H9 (cell line): ENCODE measurements at places on chromosomes 6 and 20. TPM values are rescaled to one million over a fixed set of nuclear protein-coding genes. Genes with fewer than 3 reads are reported as not detected.
A peak's percentile ranks its signal among the peaks of the same experiment; 100 is the strongest.

DNA sequence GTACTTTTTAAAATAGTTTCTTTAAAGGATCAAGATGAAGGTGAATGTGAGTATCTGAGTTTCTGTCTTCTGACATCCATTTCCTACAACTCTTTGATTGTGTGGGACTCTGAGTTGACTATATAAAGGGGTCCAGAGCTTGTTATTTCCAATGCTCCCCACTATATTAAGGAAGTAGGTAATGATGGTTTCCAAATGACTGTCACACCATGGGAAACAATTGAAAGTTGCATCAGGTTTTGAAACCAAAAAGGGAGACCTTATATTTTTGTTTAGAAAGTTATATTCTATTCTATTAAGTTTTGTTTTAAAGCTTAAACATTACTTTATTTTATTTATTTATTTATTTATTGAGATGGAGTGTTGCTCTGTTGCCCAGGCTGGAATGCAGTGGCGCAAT lies 11.2 kb downstream of the CASS4 start:
- H3K36me3 ChIP-seq: no peaks in the 10 kb centered on the region
- no peak overlapping the region for H3K27ac ChIP-seq
- no peak overlapping the region for H3K4me3 ChIP-seq
- H3K4me1 ChIP-seq: no peaks in the 10 kb centered on the region; the same call in 1 of the 2 replicates

DNA sequence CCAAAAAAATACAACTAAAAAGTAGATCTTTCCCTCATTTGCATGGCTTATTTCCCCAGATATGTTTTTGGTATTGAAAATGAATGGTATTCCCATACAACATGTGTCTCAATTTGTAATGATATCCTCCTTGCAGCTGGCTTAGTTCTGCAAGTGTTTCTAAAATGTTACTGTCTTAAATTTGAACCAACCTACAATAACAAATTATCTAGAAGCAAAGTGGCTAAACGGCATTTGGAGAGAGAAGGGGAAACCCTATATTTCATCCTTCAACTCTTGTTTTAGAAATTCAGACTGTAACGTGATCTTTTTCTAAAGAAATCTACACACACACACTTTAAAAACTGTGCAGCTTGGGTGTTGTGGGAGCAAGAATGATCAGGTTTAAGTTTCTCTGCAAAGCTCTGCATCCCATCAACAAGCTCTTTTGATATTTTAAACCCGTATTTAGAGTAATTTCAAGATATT lies 153.0 kb downstream of the SOBP start:
- no peaks in the 10 kb centered on the region for H3K27me3 ChIP-seq
- no peak for DNase-seq
- no peaks in the 10 kb centered on the region for H3K36me3 ChIP-seq

GRCh38 chr6:13863699-13864155 lies 49.4 kb upstream of the MCUR1 start:
- no peak for DNase-seq
- no peaks in the 10 kb centered on the region for H3K27me3 ChIP-seq
- H3K27ac ChIP-seq: no peak overlapping the region
- no peaks in the 10 kb centered on the region for H3K4me1 ChIP-seq
- H3K4me3 ChIP-seq: no peak overlapping the region

GRCh38 chr6:12291839-12292604 lies 1.9 kb downstream of the EDN1 start:
- no peaks in the 10 kb centered on the region; the same call in 1 of the 2 replicates for H3K27me3 ChIP-seq
- DNase-seq: peak; percentile 52
- H3K4me1 ChIP-seq: no peaks in the 10 kb centered on the region; the same call in 1 of the 2 replicates
- H3K4me3 ChIP-seq: peak overlapping the region; percentile 75

Gene PXMP4
- 4.5 and 5.7 TPM in 2 replicates for total RNA-seq

DNA sequence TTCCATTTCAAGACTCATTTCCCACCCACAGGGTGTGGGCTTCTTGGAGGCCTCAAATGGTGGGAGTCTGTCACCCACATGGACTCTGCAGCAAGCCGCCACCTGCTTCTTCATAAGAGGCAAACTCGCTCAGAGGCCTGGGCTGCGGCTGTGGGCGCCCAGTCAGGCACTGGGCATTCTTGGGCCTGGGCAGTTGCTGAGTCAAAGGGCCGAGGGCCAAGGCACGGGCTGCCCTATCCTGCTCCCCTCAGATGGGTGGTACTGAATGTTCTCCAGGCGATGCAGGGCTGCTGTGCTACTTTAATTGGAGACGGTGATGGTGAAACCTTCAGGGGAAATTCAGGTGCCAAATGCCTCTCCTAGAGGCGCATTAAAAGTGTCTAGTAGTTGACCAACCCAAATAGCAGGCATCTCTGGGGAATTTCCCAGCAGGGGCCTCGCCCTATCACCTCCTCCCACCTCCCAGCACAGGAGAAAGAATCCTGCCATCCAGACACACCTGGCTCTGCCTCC lies 57.9 kb downstream of the MAFB start:
- H3K4me3 ChIP-seq: no peak overlapping the region
- no peak overlapping the region for H3K27ac ChIP-seq
- H3K4me1 ChIP-seq: peaks cover 2% of the 10 kb centered on the region; the same call in 1 of the 2 replicates
- no peak for DNase-seq
- H3K27me3 ChIP-seq: no peaks in the 10 kb centered on the region
- H3K36me3 ChIP-seq: peaks cover 3% of the 10 kb centered on the region; the same call in 2 of the 3 replicates

- H3K36me3 ChIP-seq: no peaks in the 10 kb centered on the region
- no peak overlapping the region for H3K4me3 ChIP-seq
- H3K4me1 ChIP-seq: no peaks in the 10 kb centered on the region
- no peak for DNase-seq
- no peaks in the 10 kb centered on the region for H3K27me3 ChIP-seq
- no peak overlapping the region for H3K27ac ChIP-seq
Observed at GRCh38 chr6:166826264-166826663, 130.1 kb downstream of the RNASET2 start.

- peaks cover 4% of the 10 kb centered on the region; the same call in 1 of the 3 replicates for H3K36me3 ChIP-seq
- no peak overlapping the region for H3K4me3 ChIP-seq
- H3K27ac ChIP-seq: no peak overlapping the region
- DNase-seq: no peak
- H3K27me3 ChIP-seq: no peaks in the 10 kb centered on the region
Observed at GRCh38 chr6:35400111-35400510, 52.0 kb upstream of the FANCE start.

DNA sequence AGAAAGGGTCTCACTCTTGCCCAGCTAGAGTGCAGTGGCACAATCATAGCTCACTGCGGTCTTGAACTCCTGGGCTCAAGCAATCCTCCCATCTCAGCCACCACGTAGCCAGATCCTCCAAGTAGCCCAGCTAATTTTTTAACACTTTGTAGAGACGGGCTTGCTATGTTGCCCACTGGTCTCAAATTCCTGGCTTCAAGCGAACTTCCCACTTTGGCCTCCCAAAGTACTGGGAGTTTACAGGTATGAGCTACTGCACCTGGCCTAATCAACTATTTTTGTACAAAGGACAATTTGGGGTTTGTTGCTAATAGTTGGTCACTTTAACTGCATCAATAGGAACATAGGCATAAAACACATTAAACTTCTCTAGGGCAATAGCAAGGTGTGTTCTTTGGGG lies 29.9 kb upstream of the SYNCRIP start:
- peaks cover 43% of the 10 kb centered on the region for H3K36me3 ChIP-seq
- no peak overlapping the region for H3K4me3 ChIP-seq
- H3K4me1 ChIP-seq: peaks cover 2% of the 10 kb centered on the region; the same call in 1 of the 2 replicates

Gene NELFCD
- 53.5 and 57.8 TPM in 2 replicates for total RNA-seq

- H3K36me3 ChIP-seq: no peaks in the 10 kb centered on the region
- H3K4me3 ChIP-seq: no peak overlapping the region
- no peak for DNase-seq
- no peaks in the 10 kb centered on the region for H3K4me1 ChIP-seq
- H3K27ac ChIP-seq: no peak overlapping the region
Observed at GRCh38 chr20:3101251-3101650, 16.7 kb upstream of the AVP start.

GRCh38 chr6:7035837-7036249 lies 71.9 kb upstream of the RREB1 start:
- H3K4me3 ChIP-seq: no peak overlapping the region
- H3K27ac ChIP-seq: no peak overlapping the region
- DNase-seq: no peak
- H3K4me1 ChIP-seq: no peaks in the 10 kb centered on the region
- no peaks in the 10 kb centered on the region for H3K36me3 ChIP-seq

- no peaks in the 10 kb centered on the region for H3K4me1 ChIP-seq
- no peak overlapping the region for H3K27ac ChIP-seq
- no peak overlapping the region for H3K4me3 ChIP-seq
- 0 out of 2 replicates have a peak, but pooled peaks cover 4% of the 10 kb centered on the region for H3K36me3 ChIP-seq
- no peaks in the 10 kb centered on the region for H3K27me3 ChIP-seq
Observed at GRCh38 chr6:118263921-118264486, 284.1 kb upstream of the PLN start.

DNA sequence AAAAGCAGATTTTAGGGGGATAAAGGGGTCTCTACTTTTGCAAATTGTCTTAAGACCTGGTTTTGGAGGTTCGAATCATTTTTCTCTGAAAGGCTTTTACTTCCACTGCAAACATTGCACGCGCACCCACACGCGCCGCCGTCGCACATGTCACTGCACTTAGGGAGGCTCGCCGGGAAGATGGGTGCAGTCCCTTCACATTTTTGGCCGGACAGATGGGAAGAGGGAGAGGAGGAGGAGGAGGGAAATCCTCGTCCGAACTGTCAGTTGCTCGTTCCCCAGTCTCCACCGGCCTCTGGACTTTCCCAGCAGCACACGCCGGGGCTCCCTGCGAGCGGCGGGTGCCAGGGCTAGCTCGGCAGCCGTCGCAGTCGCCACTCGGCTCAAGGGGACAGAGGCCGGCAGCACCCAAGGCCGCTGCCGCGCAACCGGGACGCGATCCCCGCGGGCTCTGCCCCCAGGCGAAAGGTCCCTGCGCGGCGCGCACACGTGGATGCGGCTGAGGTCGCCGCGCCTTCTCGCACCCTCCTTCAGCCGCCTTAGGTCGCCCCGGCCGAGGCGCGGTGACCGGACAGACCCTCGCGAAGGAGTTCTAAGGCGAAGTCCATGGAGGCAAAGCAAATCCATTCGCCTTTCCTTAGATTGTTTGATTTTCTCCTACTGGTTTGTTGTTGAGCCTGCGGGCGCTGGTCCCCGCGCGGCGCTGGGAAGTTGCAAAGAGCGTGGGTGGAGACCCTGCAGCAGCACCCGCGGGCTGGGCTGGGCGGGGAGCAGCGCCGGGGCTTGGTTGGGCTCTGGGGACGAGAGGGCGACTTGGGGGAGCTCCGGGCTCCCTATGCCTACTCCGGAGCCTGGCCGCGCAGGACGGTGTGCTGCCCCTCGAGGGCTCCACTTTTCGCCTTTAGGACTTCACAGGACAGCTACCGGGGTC lies 1.2 kb downstream of the MYB start:
- H3K4me1 ChIP-seq: peaks cover 2% of the 10 kb centered on the region; the same call in 1 of the 2 replicates
- H3K27me3 ChIP-seq: peaks cover 7% of the 10 kb centered on the region; the same call in 1 of the 2 replicates
- no peak overlapping the region for H3K27ac ChIP-seq

DNA sequence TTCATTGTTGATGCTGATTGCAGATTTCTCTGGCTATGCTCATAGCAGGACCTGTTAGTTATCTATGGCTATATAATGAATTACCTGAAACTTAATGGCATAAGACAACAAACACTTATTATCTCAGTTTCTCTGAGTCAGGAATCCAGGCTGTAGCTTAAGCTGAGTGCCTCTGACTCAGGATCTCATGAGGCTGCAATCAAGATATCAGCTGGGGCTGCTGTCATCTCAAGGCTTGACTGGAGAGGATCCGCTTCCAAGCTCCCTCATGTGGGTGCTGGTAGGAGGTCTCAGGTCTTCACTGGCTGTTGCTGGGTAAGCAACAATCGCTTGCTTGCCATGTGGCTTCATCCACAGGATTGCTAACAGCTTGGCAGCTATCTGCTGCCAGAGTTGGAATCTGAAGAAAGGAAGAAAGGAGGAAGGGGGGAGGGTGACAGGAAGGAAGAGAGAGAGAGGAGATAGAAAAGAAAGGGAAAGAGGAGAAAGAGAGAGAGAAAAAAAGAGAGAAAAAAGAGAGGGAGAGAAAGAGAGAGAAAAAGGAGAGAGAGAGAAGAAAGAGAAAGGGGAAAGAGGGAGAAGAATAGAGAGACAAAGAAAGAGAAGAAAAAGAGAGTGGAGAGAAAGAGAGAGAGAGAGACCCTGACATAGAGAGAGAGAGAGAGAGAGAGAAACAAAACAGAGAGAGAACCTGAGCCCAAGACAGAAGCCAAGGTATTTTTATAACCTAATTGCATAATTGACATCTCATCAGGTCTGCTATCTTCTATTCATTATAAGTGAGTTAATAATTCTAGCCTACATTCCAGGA lies 579.0 kb upstream of the BTBD3 start:
- peaks cover 3% of the 10 kb centered on the region; the same call in 1 of the 2 replicates for H3K4me1 ChIP-seq
- H3K36me3 ChIP-seq: no peaks in the 10 kb centered on the region
- no peak for DNase-seq

Gene CTAGE9
- total RNA-seq: 0.13 TPM in 1 of 2 replicates, not detected in the other

Gene FNDC1
- 0.24 TPM in 2 replicates for total RNA-seq

GRCh38 chr20:52060794-52061714 lies 130.5 kb downstream of the ZFP64 start:
- no peak overlapping the region for H3K27ac ChIP-seq
- H3K27me3 ChIP-seq: no peaks in the 10 kb centered on the region
- no peaks in the 10 kb centered on the region; the same call in 1 of the 2 replicates for H3K4me1 ChIP-seq
- peaks cover 12% of the 10 kb centered on the region for H3K36me3 ChIP-seq
- peak; percentile 64 for DNase-seq

GRCh38 chr6:74671558-74672025 lies 534.3 kb downstream of the COL12A1 start:
- H3K27me3 ChIP-seq: no peaks in the 10 kb centered on the region
- no peak overlapping the region for H3K27ac ChIP-seq
- no peaks in the 10 kb centered on the region for H3K36me3 ChIP-seq
- H3K4me1 ChIP-seq: no peaks in the 10 kb centered on the region

GRCh38 chr6:15628499-15629131 lies 34.2 kb downstream of the DTNBP1 start:
- H3K4me1 ChIP-seq: no peaks in the 10 kb centered on the region
- no peaks in the 10 kb centered on the region for H3K36me3 ChIP-seq
- DNase-seq: no peak
- H3K4me3 ChIP-seq: no peak overlapping the region
- no peaks in the 10 kb centered on the region for H3K27me3 ChIP-seq

GRCh38 chr20:39299783-39300182 lies 337.6 kb downstream of the DHX35 start:
- DNase-seq: no peak
- no peak overlapping the region for H3K4me3 ChIP-seq
- H3K27me3 ChIP-seq: no peaks in the 10 kb centered on the region

DNA sequence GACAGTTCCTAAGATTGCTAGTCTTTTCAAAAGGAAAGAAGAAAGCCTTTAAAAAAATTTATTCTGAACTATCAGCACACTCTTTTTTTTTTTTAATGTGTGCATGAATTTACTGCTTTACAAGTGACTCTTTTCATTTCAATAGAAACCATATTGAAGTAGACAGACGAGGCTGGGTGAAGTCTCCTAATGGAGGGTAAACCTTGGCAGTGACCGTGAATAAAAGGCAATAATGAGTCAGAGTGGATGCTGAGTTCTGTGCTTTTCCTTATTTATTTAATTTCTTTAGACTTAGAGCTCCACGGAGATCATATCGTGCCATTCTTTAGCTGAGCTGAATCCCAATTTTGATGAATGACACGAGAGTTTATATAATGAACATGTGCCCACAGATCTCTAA lies 196.9 kb downstream of the PRL start:
- no peaks in the 10 kb centered on the region for H3K4me1 ChIP-seq
- H3K27me3 ChIP-seq: no peaks in the 10 kb centered on the region
- H3K4me3 ChIP-seq: no peak overlapping the region
- H3K36me3 ChIP-seq: no peaks in the 10 kb centered on the region
